Smooth muscle cell of trachea (primary cell): ENCODE measurements at places on chromosomes 1 and 21. TPM values are rescaled to one million over a fixed set of nuclear protein-coding genes. Genes with fewer than 3 reads are reported as not detected.

S100A4 gene
- 514 and 844 TPM in 2 replicates for total RNA-seq

GBP2 gene
- 47.7 and 60.5 TPM in 2 replicates for total RNA-seq

MPZL1 gene
- total RNA-seq, result 166 and 178 TPM in 2 replicates

KDF1 gene
- not detected in 2 replicates for total RNA-seq

HCRTR1 gene
- not detected in 2 replicates for total RNA-seq

SPOCD1 gene
- total RNA-seq, result 61.5 and 76.4 TPM in 2 replicates

ACKR1 gene
- total RNA-seq, result not detected in 2 replicates

KCNQ4 gene
- total RNA-seq, result under 0.01 TPM in 2 replicates

HJV gene
- not detected in 2 replicates for total RNA-seq

FAM78B gene
- total RNA-seq, result 0.29 and 0.50 TPM in 2 replicates

IL19 gene
- not detected in 2 replicates for total RNA-seq

PRPF38B gene
- total RNA-seq, result 10.3 and 15.4 TPM in 2 replicates

TRIM67 gene
- total RNA-seq, result under 0.01 TPM in 1 of 2 replicates, not detected in the other

CD101 gene
- 0.29 and 0.66 TPM in 2 replicates for total RNA-seq

ERICH3 gene
- total RNA-seq, result 0.15 TPM in 1 of 2 replicates, not detected in the other

LCK gene
- not detected in 2 replicates for total RNA-seq

RHD gene
- not detected in 2 replicates for total RNA-seq

OR10J1 gene
- total RNA-seq, result not detected in 2 replicates

FCRL6 gene
- not detected in 2 replicates for total RNA-seq

MEX3A gene
- 0.73 and 2.0 TPM in 2 replicates for total RNA-seq

POU2F1 gene
- total RNA-seq, result 2.5 and 4.4 TPM in 2 replicates

C1orf116 gene
- total RNA-seq, result not detected in 2 replicates

NR1I3 gene
- total RNA-seq, result not detected in 2 replicates

DIO1 gene
- total RNA-seq, result under 0.01 TPM in 1 of 2 replicates, not detected in the other

EPRS1 gene
- 140 and 175 TPM in 2 replicates for total RNA-seq

APCS gene
- not detected in 2 replicates for total RNA-seq

ZFP69 gene
- 3.6 and 3.9 TPM in 2 replicates for total RNA-seq

MTARC2 gene
- total RNA-seq, result 6.1 and 14.2 TPM in 2 replicates

PRRX1 gene
- total RNA-seq, result 194 and 270 TPM in 2 replicates
